A549 treated with dexamethasone at 1 μM for 4 hours (cell line): ENCODE measurements at places on chromosomes 1 and 21. TPM values are rescaled to one million over a fixed set of nuclear protein-coding genes. Genes with fewer than 3 reads are reported as not detected.

The FCRL3 gene
- total RNA-seq, result not detected in 5 replicates

The SLC5A3 gene
- total RNA-seq, result 2.3 to 4.0 TPM (median 3.1 TPM) in 5 replicates

The RHBDL2 gene
- 1.9 to 2.3 TPM (median 2.2 TPM) in 5 replicates for total RNA-seq

The GPX7 gene
- total RNA-seq, result not detected in 5 replicates

The PHGDH gene
- 70.7 to 91.3 TPM (median 78.5 TPM) in 5 replicates for total RNA-seq

The TENT5C gene
- 0.08 to 0.14 TPM (median 0.11 TPM) in 5 replicates for total RNA-seq

The NEK2 gene
- total RNA-seq, result 35.7 to 45.1 TPM (median 43.0 TPM) in 5 replicates

The C1orf94 gene
- 0.03 TPM in 1 of 5 replicates, not detected in the others for total RNA-seq

The HPCAL4 gene
- total RNA-seq, result 0.21 to 0.34 TPM (median 0.26 TPM) in 5 replicates

The CD52 gene
- total RNA-seq, result 0.38 TPM in 1 of 5 replicates, not detected in the others

The SEMA6C gene
- total RNA-seq, result 1.5 to 2.3 TPM (median 1.5 TPM) in 5 replicates

The STRIP1 gene
- total RNA-seq, result 10.7 to 14.9 TPM (median 12.5 TPM) in 5 replicates

The EDARADD gene
- total RNA-seq, result 3.1 to 4.0 TPM (median 3.7 TPM) in 5 replicates

The COA7 gene
- total RNA-seq, result 20.1 to 31.2 TPM (median 29.4 TPM) in 5 replicates

The HEYL gene
- 2.8 to 4.0 TPM (median 3.6 TPM) in 5 replicates for total RNA-seq

The FALEC gene
- total RNA-seq, result 0.19 to 0.24 TPM in 2 of 5 replicates, not detected in the others

The PGLYRP4 gene
- not detected in 5 replicates for total RNA-seq

The RNU1-4 gene
- total RNA-seq, result 10.6 TPM in 1 of 5 replicates, not detected in the others

The SH3BP5L gene
- 16.8 to 25.6 TPM (median 22.6 TPM) in 5 replicates for total RNA-seq

The NTNG1 gene
- total RNA-seq, result not detected in 5 replicates

The C8A gene
- total RNA-seq, result not detected in 5 replicates
